ENCODE measurements at places on chromosomes 3 and 15. TPM values are rescaled to one million over a fixed set of nuclear protein-coding genes. Genes with fewer than 3 reads are reported as not detected.

The SNX22 gene
- 95.8 TPM for polyA plus RNA-seq

The TM6SF1 gene
- 2.2 TPM for polyA plus RNA-seq

The GRM7 gene
- polyA plus RNA-seq: not detected

The PFN2 gene
- 0.79 TPM for polyA plus RNA-seq

The PCLAF gene
- polyA plus RNA-seq: not detected

The TGM5 gene
- not detected for polyA plus RNA-seq

The SLC2A2 gene
- polyA plus RNA-seq: not detected

The GREM1 gene
- not detected for polyA plus RNA-seq

The SKOR1 gene
- polyA plus RNA-seq: not detected

The FES gene
- polyA plus RNA-seq: 7.8 TPM

The TPRG1 gene
- polyA plus RNA-seq: not detected

The GOLGA8T gene
- not detected for polyA plus RNA-seq

The EIF4A2 gene
- polyA plus RNA-seq: 226 TPM

The HACD2 gene
- 56.2 TPM for polyA plus RNA-seq

The RARRES1 gene
- not detected for polyA plus RNA-seq

The ELL3 gene
- 38.6 TPM for polyA plus RNA-seq

The SEMA5B gene
- not detected for polyA plus RNA-seq

The NPAP1 gene
- not detected for polyA plus RNA-seq

The DPPA2 gene
- not detected for polyA plus RNA-seq

The TMEM108 gene
- polyA plus RNA-seq: not detected

The MYL3 gene
- polyA plus RNA-seq: not detected

The P2RY13 gene
- polyA plus RNA-seq: not detected

The ZMYND10 gene
- not detected for polyA plus RNA-seq

The TERC gene
- polyA plus RNA-seq: 1.9 TPM

The MYH15 gene
- not detected for polyA plus RNA-seq

The HTR3E gene
- polyA plus RNA-seq: not detected

The SEMA3B gene
- not detected for polyA plus RNA-seq

The RASGRF1 gene
- polyA plus RNA-seq: 0.04 TPM

The STRIT1 gene
- not detected for polyA plus RNA-seq

The P3H2 gene
- not detected for polyA plus RNA-seq

The ALDH1A2 gene
- not detected for polyA plus RNA-seq

The HYAL3 gene
- polyA plus RNA-seq: 2.8 TPM

The C3orf33 gene
- polyA plus RNA-seq: 1.5 TPM

The SYNM gene
- polyA plus RNA-seq: not detected

The NOX5 gene
- polyA plus RNA-seq: not detected

The GOLGA6L7 gene
- not detected for polyA plus RNA-seq

The COL7A1 gene
- not detected for polyA plus RNA-seq

The FAM3D gene
- not detected for polyA plus RNA-seq

The POLR2H gene
- polyA plus RNA-seq: 49.4 TPM

The GOLGA8J gene
- not detected for polyA plus RNA-seq

The PLSCR2 gene
- polyA plus RNA-seq: not detected

The CLSTN2 gene
- not detected for polyA plus RNA-seq

The SATB1 gene
- 56.8 TPM for polyA plus RNA-seq

The CHL1 gene
- polyA plus RNA-seq: 45.7 TPM

Measured in naive B cell (primary cell).